CD4-positive, alpha-beta T cell treated with Interleukin-2 at 100 ng/mL for 4 hours (primary cell): ENCODE measurements at places on chromosomes 4 and X.
A peak's percentile ranks its signal among the peaks of the same experiment; 100 is the strongest.

- DNase-seq = no peak
Observed at GRCh38 chr4:48620831-48621230, 130.8 kb downstream of the ZAR1 start.

DNA sequence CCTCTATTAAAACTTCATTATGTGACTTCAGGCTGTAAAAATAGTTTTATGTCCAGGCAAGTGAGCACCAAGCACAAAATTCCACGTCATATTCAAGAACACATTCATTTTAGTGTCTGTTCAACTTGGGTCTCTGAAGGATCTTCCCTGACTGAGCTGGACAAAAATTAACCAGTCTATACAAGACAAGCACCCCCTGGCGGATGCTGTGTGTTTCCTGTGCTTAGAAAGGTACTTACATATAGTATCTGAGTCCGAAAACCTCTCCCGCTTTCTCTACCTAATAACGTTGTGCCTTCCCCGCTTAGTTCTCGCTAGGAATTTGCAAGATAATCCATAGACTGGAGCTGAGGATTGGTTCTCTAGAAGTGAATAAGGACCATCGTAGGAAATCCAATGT lies 2214.5 kb upstream of the TENM3 start:
- no peak for DNase-seq

GRCh38 chr4:44056721-44057151 lies 391.9 kb downstream of the KCTD8 start:
- DNase-seq = no peak

DNA sequence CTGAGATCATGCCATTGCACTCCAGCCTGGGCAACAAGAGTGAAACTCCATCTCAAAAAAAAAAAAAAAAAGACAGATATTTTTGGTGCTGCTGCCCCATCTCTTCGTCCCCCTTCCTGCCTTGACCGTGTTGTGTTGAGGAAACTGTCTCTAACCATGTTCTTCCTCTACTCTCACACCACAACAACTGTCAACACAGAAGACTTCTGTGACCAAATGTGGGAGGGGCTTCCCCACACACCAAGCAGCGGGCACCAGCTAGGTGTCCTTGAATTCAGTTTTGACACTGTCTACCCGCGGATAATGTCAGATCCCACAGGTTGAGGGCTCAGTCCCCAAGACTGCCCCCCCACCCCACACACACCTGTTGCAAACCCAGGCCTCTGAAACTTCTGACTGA lies 104.7 kb upstream of the BCOR start:
- DNase-seq = peak; percentile 6

GRCh38 chr4:138451276-138451663 lies 209.1 kb upstream of the SLC7A11 start:
- no peak for DNase-seq

DNA sequence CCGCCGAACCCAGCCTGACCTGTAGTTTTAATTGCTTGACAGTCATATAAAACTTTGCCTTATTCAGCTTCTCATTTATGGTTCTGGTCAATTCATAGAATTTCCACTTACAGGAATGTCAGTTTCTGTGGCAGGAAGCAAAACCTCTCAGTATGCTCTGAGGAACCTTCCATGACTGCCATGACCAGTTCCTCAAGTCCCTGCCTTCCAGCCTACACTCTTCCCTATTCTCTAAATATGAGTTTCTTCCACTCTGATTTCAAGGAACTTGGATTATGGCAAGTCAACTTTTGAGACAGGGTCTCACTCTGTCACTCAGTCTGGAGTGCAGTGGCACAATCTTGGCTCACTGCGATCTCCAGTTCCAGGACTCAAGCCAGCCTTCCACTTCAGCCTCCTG lies 26.0 kb upstream of the NSUN7 start:
- DNase-seq = no peak

GRCh38 chr4:93444860-93445259 lies 383.7 kb upstream of the ATOH1 start:
- DNase-seq = no peak
